Immature natural killer cell (primary cell): ENCODE measurements at places on chromosomes 4 and X.

- no peak for DNase-seq
Measured at GRCh38 chrX:110181459-110182137, 136.3 kb downstream of the AMMECR1 start.

GRCh38 chrX:47228550-47229270, 4.1 kb upstream of the USP11 start:
- DNase-seq, result no peak

DNA sequence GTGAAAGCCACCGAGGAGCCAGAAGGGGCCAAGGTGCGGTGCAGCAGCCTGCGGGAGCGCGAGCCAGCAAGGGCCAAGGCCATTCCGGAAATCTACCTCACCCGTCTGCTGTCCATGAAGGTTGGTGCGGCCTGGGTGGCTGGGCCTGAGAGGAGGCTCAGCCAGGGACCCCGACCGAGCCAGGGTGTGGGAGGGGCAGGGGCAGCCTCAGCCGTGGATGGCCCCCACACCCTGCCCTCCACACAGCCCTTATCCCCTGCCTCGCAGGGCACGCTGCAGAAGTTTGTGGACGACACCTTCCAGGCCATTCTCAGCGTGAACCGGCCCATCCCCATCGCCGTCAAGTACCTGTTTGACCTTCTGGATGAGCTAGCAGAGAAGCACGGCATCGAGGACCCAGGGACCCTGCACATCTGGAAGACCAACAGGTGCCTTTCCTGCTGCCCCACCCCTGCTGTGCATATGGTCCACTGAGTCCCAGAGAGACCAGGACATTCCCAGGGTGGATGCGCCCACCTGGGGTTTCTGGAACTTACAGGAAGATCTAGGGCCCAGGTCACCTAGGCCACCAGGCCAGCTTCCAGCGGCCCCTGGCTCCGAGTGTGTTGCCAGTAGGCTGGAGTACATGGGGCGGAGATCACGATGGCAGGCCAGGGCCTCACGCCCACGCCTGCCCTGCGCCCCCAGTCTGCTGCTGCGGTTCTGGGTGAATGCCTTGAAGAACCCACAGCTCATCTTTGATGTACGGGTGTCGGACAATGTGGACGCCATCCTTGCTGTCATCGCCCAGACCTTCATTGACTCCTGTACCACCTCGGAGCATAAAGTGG, 3.4 kb upstream of the SRPK3 start:
- no peak for DNase-seq

DNA sequence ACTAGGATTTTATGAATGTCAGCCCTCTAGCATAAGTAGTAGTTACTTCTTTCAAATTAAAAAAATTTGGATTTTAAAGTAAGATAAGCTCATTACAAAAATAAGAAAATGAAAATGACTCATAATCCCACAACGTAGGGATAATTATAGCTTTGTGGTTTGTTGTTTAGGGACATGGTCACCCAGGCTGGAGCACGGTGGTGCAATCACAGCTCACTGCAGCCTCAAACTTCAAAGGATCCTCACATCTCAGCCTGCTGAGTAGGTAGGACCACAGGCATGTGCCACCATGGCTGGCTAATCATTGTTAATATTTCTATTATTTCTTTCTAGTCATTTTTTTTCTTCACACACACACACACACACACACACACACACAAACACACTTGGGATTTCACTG, 57.6 kb downstream of the PLAC1 start:
- no peak for DNase-seq

- peak; percentile 47 for DNase-seq
Measured at GRCh38 chr4:164977243-164978164, at the start of gene TRIM61. Gene TRIM61, minus strand, starts transcription at chr4:164977657. Its CDS starts 7,655 bp downstream, at chr4:164970002.

DNA sequence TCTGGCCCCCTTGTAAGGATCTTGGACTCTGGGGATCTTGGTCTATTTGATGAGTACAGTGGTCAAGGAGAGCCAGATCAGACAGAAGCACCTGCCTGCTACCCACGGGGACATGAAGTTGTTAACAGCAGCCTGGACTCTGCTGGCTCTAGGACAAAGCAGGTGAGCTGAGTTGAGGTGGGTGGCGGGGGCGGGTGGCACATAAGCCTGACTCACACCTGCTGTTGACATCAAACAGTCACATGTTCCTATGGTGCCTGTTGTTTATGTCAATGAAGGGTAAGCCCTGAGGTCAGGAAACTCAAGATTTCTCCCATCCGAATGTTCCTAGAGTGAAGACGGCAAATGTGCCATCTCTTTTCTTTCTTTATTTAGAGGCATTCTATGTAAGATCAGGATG, 50.1 kb upstream of the CLNK start:
- no peak for DNase-seq

DNA sequence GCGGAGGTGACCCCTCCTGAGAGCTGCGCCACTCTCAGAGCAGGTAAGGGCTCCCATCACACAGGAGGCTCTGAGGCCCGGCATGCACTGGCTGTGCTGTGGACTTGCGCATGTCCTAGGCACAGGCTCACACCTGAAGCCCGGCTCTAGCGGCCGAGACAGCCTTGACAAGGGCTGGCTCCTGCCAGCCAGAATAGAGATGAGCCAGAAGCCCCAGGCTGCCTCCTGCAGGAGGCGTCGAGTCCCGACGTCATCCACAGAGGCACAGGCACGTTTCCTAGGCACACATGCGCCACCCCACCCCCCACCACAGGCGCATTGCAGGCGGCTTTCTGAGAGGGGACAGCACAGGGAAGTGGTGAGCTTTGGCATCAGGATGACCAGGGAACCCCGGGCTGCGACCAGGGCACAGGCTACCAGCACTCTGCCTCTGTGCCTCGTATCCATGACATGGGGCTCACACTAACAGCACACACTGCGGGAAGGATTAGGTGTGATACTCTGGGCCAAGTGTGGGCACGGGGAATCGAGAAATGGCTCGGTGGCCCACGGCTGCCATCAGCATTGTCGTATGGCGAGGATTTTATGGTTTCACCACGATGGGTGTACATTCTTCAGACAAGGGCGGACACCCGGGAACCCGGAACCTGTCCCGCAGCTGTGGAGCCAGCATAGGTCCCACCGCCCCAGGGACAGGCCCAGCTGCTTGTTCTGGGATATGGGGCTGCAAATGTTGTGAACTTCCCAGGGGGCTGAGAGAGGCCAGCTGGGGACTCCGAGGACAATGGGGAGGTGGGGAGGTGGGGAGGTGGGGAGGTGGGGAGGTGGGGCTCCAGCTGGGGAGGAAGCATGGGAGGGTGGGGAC, 90.7 kb upstream of the ADRA2C start:
- DNase-seq, result no peak

DNA sequence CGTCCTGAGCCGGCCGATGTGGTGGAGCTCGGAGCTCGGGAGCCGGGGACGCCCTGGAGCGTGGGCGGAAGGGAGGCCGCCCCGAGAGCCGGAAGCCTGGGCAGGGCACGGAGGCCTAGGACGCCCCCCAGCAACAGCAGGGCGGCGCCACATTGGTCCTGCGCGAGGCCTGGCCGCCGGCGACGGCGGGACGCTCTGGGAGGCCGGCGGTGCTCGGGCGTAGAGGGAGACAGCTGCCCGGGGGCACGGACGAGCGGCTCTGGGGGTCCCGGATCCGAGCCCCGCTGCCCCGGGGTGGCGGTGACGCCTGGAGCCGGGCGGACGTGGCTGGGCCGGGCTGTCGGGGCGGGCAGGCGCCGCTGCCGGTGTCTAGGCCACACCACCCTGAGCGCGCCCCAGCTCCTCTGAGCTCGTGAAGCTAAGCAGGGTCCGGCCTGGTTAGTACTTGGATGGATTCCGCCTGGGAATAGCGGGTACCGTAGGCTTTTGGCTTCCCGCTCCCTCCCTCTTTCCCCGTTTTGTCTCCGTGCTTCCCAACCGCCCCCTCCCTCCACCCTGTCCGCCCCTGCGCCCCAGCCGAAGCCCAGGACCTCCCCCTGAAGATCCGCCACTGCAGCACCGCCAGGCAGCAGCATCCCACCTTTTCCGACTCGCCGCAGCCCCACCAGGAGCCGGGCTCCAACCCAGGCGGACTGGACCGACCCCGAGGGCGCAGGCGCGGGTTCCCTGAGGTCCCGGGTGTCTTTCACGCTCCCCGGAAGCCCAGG, 12.1 kb downstream of the FRG2 start:
- peak; percentile 50 for DNase-seq

DNA sequence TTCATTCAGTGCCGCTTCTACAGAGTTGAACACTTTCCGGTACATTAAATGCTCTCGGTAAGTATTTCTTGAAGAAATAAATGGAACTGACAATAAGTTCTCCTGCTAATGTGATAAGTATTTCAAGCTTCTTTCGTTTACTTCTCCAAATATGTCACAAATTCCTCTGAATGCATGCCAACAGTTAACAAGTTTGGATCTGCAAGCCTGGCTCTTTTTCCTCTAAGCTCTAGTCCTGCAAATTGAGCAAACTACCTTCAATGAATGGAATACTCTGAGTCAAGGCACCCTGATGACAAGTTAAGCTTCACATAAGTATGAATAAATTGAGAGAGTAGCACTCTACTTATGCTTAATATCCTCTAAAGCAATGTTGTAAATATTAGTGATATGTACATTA, 403.6 kb downstream of the PDGFC start:
- no peak for DNase-seq

DNA sequence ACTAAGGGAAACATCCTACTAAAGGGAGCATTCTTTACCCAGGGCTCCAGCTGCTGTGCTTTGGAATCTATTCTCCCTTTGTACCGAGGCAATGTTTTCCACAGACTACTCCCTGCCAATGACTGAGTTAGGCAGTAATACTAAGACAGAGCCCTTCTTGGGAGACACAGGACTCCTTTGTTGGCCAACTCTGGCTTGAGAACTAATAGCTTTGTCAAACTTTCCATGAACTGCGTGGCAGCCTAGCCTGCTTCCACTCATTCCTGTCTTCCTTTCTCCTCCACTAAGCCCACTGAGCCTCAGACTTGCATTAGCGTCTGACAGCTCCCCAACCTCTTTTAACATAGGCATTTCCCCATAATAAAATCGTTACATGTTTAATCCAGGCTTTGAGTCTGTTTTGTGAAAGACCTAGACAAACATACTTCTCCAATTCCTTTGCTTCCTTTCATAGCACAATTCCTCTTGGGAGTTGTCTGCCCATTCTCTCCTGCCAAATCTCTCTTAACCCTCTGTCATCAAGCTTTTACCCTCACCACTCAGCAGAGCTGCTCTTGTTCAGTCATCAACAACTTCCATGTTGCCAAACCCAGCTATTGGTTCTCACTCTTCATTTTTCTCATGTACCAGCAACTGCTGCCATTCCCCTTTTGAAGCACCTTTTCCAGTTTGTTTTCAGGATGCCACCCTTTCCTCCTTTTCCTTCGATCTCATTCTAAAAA, 300.3 kb upstream of the IGFBP7 start:
- no peak for DNase-seq

DNA sequence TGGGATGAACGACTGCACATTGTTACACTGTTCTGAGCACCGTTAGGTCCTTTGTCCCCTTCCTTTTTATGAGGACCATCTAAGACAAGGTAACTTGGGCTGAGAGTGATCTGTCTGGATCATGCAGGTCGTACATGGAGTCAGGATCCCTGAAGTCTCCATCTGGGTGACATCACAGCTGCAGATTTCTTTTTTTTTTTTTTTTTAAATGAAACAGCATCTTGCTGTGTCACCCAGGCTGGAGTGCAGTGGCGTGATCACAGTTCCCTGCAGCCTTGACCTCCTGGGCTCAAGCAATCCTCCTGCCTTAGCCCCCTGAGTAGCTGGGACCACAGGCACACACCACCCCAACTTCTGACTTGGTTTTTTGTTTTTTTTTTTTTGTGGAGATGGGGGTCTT, 16.5 kb downstream of the SHROOM2 start:
- DNase-seq, result no peak

- DNase-seq, result no peak
Measured at GRCh38 chr4:34309383-34309906, 1934.9 kb downstream of the ARAP2 start.

GRCh38 chrX:119899125-119899524, 3.4 kb downstream of the AKAP14 start:
- DNase-seq, result no peak

- peak; percentile 6 for DNase-seq
Measured at GRCh38 chrX:102067966-102068723, 57.3 kb upstream of the TCEAL2 start.

DNA sequence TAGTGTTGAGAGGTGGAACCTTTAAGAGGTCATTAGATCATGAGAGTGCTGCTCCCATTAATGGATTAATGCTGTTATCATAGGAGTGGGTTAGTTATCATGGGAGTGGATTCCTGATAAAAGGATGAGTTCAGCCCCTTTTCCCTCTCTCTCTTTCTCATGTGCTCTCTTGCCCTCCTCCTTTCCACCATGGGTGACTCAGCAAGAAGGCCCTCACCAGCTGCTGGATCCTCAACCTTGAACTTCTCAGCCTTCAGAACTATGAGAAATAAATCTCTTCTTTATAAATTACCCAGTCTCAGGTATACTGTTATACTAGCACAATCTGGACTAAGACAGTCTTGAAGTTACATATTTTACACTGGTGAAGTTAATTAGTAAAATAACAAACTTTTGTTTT, 10.0 kb upstream of the CDKL5 start:
- no peak for DNase-seq

DNA sequence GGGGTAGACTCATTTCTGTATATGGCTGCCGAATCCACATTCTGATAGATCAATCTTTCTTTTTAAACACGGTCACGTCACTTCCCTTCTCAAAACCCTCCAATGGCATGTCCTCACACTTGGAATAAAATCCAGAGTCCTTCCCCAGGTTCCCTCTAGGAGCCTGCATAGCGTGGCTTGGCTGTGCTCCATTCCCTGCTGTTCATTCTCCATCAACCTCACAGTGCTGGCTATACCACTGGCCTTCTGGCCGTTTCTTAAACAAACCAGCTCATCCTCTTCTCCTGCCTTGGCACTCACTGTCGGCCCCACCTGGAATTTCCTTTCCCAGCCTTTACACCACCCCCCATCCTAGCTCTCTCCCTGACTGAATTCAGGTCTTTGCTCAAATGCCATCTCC, 77.1 kb downstream of the RBM47 start:
- DNase-seq, result no peak

DNA sequence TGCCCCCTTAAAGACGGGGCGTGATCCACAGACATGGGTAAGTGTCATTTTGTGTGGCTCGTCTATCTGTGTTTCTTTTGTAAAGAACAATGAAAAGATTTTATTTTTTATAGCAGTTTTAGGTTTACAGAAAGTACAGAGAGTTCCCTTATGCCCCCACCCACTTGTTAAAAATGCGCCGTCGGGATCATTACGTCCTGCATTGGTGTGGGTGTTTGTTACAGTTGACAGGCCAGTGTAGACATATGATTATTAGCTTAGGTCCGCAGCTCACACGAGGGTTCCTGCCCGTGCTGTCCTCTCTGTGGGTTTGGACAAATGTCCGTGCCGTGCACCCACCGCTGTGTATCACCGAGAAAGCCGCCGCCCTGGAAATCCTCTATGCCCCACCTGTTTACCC, 50.5 kb downstream of the RGS12 start:
- DNase-seq, result no peak

GRCh38 chr4:2321279-2322196, 59.6 kb upstream of the MXD4 start:
- no peak for DNase-seq

GRCh38 chr4:142516686-142517526, 329.2 kb downstream of the INPP4B start:
- DNase-seq, result no peak

- no peak for DNase-seq
Measured at GRCh38 chr4:143524211-143524610, 10.7 kb downstream of the SMARCA5 start.

- no peak for DNase-seq
Measured at GRCh38 chr4:42478509-42478908, 81.2 kb downstream of the SHISA3 start.

GRCh38 chr4:27807207-27807606, 946.6 kb downstream of the STIM2 start:
- DNase-seq, result no peak

- no peak for DNase-seq
Measured at GRCh38 chr4:7059662-7060061, 8.2 kb downstream of the GRPEL1 start.
